ENCODE measurements at places on chromosomes 12 and 14.

- no peak for DNase-seq
Observed at GRCh38 chr14:71680736-71681387, 251.4 kb upstream of the RGS6 start.

GRCh38 chr12:109652977-109653264 lies 60.7 kb upstream of the FAM222A start:
- DNase-seq, result no peak

GRCh38 chr12:76303365-76303764 lies 44.9 kb downstream of the BBS10 start:
- DNase-seq, result no peak

DNA sequence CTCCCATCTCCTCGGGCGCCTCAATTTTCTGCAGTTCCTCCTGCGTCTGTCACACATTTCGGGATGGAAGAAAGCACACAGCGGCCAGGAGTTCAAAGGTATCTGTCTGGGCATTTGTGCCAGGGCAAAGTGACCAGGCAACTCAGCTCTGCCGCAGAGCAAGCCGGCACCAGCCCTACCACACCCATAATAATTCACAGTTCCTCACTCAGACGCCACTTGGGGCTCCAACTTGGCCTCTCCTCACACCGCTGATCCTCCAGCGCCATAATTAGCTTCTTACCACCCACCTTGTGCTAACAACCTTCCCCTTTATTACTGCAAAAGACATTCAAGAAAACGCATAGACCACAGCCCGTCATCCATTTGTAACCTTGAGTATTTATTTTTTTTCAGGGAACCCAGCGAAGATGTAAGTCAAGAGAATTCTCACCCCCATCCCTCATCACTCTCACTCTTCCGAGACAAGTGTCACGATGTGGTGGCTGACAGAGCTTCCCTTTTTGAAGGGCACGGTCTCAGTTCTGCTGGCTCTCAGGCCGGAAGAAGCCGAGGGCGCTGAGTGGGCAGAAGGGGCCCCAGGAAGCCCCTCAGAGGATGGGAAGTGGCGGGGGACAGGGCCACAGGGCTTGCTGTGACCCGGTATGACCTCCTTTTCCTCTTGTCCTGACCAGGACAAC lies 25.2 kb upstream of the NCOR2 start:
- no peak for DNase-seq

GRCh38 chr12:121465921-121466793 lies 66.2 kb downstream of the RNF34 start:
- peak; percentile 66 for DNase-seq

- no peak for DNase-seq
Observed at GRCh38 chr14:75986439-75986765, 839 bp downstream of the IFT43 start.

- no peak for DNase-seq
Observed at GRCh38 chr14:55074662-55075061, 23.2 kb downstream of the MAPK1IP1L start.

GRCh38 chr12:5548152-5548943 lies 116.4 kb downstream of the NTF3 start:
- no peak for DNase-seq

DNA sequence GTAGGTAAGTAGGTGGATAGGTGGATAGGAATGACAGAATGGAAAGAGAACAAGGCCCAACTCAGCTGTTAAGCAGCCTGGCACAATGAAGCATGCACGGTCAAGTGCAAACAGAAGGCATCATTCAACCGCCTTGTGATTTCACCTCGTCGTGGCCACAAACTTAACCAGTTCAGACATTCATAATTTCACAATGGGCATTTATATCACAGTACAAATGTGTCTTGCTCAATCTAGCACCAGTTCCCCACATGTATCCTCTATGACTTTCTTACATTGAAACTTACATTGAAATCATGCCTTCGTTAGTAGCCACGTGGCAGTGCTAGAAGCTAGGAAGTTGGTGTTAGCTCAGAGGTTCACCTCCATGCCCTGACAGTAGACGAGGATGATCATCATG lies 207.5 kb downstream of the ETV6 start:
- DNase-seq, result no peak

- no peak for DNase-seq
Observed at GRCh38 chr12:46898152-46898931, 72.5 kb upstream of the SLC38A4 start.
